GM03348 (cell line): ENCODE measurements at places on chromosomes 7 and 10.
A peak's percentile ranks its signal among the peaks of the same experiment; 100 is the strongest.

DNA sequence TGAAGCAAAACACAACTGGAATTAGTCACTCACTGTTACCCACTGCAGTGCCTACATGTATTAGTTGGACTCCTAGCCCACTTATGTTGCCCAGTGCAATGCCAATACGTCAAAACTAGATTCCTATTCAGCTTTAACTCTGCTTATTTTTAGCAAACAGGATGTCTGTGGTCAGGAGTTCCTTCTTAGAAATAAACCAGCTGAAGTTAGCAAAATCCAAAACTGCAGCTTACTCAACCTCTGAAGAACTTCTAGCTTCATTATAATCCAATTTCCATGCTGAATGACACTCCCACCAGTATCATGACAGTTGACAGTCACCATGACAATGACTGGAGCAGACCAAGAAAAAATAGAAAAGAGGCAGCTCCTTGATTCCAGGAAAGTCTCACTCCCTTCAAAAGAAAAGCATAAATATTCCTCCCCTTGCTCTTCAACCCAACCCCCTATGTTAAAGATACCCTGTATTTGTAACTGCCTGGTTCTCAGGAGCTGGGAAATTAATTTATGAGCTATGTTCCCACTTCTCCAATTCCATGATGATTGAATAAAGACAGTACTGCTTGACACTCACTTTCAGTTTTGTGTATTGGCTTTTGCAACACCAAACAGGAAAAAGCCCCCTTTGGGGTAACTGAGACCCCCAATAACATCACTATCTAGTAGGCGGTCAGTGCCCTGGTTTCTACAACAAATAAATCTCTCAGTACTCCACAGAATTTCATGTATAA is 327.4 kb downstream of the SORCS1 start:
- DNase-seq, result no peak

GRCh38 chr7:7201578-7202374 is 19.4 kb downstream of the C1GALT1 start:
- DNase-seq, result no peak

DNA sequence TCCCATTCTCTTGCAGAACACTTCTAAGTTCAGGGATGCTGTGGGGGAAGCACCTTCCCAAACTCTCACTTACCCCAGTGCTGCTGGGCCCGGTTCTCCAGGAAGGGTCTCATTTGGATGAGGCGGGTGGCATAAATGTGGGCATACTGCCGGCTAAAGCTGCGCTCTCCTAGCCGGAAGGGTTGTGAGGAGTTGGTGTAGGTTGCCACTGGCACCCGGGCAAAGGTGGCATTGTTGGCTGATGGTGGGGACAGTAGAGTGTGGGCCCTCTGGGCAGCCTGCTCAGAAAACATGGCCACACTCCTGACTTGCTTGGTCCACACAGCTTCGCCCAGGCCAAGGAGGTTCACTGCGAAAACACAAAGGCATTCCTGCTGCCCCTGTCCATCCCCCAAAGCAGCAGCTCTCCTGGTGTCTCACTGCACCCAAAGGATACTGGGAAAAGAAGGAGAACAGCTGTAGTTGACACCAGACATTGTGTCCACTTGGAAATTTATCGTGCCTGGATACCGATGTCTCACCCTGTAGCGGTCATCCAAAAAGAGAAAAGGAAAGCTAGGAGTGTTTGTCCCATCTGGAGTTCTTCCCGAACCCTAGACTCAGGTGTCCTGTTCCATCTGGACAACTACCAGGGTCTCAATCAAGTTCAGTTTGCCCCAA is 1.5 kb downstream of the POLD2 start:
- DNase-seq, result no peak

DNA sequence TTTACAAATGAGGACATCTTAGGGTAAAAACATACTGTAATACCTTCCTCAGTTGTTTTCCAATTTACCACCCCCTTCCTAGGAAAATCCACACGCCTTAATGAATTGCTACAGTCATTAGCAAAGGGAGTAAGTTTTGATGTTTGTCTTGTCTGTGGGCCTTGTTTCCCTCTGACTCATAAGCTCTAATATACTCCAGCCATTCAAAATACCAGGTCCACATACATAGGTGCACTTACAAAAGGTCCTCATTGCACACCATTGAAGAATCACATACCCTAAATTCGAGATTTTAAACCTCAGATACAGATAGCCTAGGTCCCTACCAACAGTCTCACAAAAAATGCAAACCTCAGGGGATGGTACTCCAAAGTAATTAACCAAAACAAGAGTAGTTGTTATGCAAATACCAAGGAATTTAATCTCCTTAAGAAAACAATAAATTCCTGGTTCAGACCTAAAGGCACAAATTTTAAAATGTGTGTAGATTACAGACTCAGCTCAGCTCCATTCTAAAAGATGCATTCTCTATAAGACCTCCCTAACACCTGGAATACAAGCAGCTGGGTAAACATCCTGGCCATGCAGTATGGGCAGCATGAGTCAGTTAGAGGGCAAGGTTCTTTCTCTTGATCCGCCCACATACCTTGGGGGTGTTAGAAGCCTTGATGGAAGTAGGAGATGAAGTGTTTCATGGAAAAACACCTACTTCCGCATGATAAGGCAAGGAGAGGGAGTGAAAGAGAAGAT is 3.0 kb upstream of the LIPK start:
- no peak for DNase-seq

GRCh38 chr10:72275351-72276012 is 1.8 kb downstream of the DDIT4 start:
- DNase-seq, result no peak

- no peak for DNase-seq
Observed at GRCh38 chr7:104363355-104363754, 35.0 kb downstream of the LHFPL3 start.

DNA sequence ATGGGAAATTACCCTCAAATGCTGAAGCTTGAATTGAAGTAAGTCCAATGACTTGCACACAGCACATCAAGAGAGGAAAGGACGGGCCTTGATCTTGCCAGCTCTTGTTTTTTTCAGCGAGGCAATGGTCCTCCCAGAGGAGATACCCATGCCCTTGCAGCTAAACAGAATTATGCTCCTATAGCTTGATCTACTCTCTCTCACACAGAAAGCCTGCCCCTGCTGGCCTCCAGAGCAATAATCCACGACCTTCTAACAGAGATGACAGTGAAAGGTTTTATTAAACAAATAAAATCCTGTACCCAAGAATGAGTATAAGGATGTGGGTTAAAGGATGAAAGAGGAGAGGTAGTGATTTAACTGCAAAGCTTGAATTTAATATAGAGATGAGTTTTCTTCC is 268.0 kb downstream of the ADRA2A start:
- peak; percentile 9 for DNase-seq

DNA sequence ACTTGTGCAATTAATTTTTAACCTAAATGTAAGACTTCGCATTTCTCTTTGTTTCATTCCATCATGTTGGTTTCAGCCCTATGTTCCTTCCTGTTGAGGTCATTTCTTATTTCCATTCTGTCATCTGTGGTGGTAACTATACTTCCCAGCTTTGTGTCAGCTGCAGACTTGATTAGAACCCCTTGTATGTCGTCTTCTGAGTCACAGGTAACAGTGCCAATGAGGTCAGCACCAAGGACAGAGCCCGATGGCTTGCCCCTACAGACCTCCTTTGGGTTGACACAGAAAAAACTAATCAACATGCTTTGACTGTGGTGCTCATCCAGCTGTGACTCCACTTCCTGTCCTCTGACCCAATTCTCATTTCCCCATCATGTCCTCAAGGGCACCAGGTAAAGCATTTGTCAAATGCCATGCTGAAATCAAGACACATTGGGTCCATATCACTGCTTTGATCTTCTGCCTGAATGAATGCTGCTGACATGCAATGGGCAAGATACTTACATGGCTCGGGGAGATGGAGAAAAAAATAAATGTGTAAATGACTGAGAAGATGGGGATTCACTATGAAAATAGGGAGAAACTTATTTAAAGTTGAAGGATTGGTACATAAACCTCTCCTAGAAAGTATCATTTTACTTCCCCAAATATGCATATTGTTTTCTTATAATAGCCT is 25.6 kb upstream of the CRTAC1 start:
- DNase-seq, result no peak

GRCh38 chr10:102283488-102283887 is 38.2 kb downstream of the GBF1 start:
- DNase-seq, result no peak

DNA sequence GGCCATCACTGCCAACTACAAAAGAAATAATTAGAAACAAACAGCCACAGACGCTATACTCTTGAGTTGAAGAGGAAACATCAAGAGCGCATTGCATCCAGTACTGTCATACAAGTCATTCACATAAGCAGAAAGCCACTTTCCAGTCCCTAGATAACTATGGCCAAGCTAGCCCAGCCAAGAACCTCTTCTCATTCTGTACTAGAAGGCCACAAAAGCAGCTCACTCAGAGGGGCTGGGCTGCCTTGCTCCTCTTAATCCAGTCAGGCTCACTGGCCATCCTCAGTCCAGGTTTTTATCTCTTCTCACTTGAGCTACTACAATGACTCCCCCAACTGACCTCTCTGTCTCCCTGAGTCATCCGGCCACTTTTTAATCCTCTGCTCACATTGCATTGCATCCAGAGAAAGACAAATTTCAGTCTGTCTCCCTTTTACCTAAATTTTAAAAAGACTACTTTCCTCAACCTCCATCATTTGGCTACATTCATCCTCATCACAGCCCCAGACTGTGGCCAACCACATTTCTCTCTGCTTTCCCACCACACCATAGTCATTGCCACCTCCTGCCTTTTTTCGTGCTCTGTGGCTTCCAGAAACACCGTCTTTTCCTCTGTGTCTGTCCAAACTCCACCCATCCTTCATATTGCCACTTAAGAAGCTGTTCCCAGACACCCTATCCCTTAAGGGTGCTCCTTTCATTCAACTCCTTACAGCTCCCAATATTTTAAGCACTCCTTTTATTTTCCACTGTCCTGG is 25.0 kb downstream of the PPP1R3C start:
- no peak for DNase-seq

- DNase-seq, result no peak
Observed at GRCh38 chr7:143050931-143051330, 1.2 kb upstream of the OR6V1 start.

DNA sequence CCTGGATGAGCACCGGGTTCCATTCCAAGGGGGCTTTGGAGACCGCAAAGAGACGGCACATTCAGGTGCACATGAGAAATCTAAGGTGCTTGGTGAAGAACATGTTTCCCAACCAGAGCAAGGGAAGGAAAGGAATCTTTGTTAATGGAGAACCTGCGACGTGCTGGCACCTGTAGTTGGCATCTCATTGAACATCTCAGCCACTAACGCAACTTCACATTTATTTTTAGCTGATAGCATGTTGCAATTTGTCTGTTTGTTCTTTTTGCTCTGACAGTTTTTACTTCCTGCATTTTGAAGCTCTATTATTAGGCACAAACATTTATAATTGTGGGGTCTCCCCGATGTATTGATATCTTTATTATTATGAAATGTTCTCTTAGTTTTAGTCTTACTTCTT is 316.7 kb downstream of the TCERG1L start:
- DNase-seq, result no peak

DNA sequence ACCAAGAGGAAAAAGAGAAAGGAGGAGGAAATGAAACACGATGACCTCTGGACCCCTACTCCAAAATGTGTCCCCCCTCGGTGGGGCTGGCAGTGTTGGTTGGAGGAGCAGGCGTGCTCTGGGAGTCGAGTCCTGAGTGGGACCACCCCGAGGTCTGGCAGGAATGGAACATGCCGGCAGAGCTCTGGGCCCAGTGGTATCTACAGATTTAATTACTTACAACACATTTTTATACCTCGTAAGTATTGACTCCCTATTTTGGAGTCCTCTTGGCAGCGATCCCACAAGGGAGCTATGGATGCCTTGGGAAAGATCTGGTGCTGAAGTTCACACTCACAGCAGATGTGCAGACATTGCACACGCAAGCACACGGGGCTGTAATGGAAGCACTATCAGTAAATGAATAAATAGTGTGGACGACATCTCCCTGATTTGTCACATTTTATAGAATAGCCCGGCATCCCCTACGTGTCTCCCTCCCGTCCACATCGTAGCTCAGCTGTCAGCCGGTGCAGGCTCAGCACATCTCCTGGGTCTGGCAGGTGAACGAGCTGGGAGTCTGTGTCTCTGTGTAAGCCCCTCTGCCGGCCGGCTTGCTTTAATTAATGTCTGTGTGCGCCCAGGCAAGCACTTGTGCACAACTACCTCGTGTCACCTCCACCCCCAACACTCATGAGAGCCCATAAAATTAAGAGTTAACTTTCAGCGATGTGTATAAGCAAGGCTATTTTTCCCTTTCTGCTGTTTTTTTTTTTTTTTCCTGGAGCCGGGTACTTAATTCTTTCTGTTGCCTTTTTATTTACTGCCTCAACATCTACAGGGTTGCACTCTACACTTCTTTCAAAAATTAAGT is 603.2 kb downstream of the LRMDA start:
- no peak for DNase-seq
